Stimulated activated CD4-positive, alpha-beta T cell treated with anti-CD3 and anti-CD28 coated beads, TNF-alpha, amount 100 ng/mL, for 4 hours (primary cell): ENCODE measurements at places on chromosomes 5 and 9.

- DNase-seq = no peak
Observed at GRCh38 chr5:53694520-53695022, 134.1 kb downstream of the NDUFS4 start.

GRCh38 chr5:43530648-43531047 lies 15.7 kb upstream of the C5orf34 start:
- no peak for DNase-seq

DNA sequence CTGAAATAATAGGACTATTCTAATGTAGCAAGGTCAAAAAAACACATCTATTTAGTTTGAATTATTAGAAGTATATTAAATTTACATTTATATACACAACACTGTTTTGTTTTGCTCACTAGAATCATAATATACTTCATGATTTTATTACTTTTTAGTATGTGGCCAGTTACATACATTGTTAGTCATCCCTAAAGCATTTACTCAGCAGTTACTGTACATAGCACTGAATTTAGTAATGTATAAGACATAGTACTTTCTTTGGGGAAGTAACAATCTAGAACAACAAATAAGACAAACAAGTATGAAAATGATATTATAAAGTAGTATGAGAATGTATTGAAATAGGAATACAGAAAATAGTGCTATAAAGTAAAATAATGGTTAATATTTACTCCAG lies 28.2 kb downstream of the ERCC8 start:
- DNase-seq = no peak

- DNase-seq = no peak
Observed at GRCh38 chr5:131644822-131645221, 9.8 kb upstream of the RAPGEF6 start.

DNA sequence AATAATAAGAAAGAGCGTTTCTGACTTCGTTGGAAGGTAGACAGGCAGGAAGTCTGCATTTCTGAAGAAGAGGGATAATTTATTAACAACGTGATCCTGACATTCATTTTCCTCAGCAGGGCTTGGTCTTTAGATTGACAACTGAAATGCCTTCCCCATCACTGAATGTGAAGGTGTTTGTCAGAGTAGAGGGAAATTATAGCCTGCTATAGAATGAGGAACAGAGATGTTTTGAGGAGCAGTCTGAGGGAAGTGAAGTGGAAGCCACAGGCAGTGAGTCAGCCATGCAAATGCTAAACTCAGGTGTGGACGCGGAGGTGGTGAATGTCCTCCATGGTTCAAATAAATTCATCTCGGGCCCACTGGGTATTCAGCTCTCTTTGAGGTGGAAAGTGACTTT lies 30.5 kb downstream of the C7 start:
- DNase-seq = no peak

- DNase-seq = no peak
Observed at GRCh38 chr5:129114539-129115193, 20.1 kb downstream of the ISOC1 start.

DNA sequence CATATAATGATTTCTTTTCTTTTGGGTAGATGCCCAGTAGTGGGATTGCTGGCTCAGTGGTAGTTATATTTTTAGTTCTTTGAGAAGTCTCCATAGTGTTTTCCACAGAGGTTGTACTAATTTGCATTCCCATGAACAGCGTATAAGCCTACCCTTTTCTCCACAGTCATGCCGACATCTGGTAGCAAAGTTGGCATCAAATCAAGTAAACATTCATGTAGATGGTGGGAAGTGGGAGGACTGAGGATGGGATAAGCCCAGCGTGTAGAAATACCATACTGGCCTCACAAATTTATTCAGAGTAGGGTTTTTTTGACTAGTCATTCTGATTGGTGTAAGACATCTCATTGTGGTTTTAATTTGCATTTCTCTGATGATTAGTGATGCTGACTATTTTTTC lies 115.4 kb downstream of the EGFLAM start:
- DNase-seq = no peak

- DNase-seq = no peak
Observed at GRCh38 chr9:126942399-126942798, 27.8 kb downstream of the RALGPS1 start.

- no peak for DNase-seq
Observed at GRCh38 chr9:77495834-77496671, 152.1 kb downstream of the GNA14 start.
